ENCODE measurements at places on chromosomes 12 and 14.

- DNase-seq = no peak
Measured at GRCh38 chr12:61504396-61505080, 755.7 kb upstream of the USP15 start.

- no peak for DNase-seq
Measured at GRCh38 chr12:117521346-117521745, 159.9 kb upstream of the NOS1 start.

GRCh38 chr12:120100630-120101029, 15.9 kb downstream of the RAB35 start:
- peak; percentile 67 for DNase-seq

DNA sequence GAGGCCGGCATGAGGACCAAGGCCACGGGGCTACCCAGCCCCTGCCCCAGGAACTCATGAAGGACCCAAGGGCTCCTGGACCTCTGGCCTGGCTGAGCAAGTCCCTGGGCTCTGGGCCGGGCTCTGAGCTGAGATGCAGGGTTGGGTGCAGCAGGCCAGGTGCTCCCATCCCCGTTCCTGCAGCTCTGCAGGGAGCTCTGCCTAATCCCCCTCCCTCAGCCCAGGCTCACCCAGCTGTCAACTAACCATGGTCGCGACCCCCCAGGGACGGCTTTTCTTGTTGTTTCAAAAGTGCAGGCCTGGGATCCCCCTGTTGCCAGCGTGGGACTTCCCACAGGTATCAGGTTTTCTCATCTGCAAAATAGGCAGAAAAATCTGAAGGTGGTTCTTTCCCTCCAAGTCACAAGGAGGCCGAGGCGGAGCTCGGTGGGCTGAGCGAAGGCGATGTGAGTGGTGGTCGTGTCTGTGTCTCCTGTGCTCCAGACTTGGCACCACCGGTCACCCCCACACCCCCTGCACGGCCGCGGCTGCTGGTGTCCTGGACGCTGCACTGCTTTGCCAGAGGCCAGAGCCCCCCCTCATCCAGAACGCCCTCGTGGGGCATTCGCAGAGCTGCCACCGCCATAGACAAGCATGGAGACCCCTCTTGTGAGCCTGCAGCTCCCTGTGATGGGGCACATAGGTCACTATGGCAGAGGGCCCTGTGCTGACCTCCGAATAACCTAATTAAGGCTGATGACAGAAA, 22.5 kb upstream of the GALNT9 start:
- DNase-seq = no peak

DNA sequence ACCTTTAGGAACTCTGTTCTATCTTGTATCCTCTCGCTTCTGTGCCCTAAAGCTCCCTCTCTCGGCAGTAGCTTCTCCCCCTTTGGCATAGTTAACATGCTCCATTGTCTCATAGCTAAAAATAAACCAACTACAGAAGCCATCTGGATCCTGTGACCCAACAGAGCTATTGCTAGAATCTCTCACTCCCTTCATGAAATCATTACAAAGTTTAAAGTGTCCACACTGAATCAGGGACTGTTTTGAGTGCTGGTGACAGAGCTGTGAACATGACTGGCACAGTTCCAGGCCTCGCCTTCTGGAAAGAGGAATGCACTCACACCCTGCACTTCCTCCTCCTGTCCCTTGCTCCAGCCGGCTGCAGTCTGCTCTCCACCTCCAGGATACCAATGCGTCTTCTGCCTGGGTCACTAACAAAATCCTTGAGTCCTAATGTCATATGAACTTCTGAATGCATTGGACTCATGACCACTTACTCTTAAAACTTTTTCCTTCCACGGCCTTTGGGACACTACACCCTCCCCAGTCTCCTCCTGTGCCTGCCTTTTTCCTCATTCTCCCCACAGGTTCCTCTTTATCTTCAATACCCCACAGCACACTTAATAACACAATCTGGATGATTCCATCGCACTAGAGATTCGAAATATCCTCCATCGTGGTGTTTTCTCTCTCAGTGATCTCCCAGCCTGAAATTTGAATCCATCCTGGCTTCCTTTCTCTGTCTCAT, 13.2 kb downstream of the PLBD1 start:
- peak; percentile 30 for DNase-seq

- no peak for DNase-seq
Measured at GRCh38 chr14:36756226-36756625, 94.6 kb downstream of the PAX9 start.

- no peak for DNase-seq
Measured at GRCh38 chr12:95074766-95075165, 1.3 kb upstream of the NR2C1 start.

GRCh38 chr12:96420277-96420835, 20.1 kb upstream of the CDK17 start:
- DNase-seq = no peak

GRCh38 chr12:65420941-65421340, 142.5 kb downstream of the MSRB3 start:
- DNase-seq = no peak

DNA sequence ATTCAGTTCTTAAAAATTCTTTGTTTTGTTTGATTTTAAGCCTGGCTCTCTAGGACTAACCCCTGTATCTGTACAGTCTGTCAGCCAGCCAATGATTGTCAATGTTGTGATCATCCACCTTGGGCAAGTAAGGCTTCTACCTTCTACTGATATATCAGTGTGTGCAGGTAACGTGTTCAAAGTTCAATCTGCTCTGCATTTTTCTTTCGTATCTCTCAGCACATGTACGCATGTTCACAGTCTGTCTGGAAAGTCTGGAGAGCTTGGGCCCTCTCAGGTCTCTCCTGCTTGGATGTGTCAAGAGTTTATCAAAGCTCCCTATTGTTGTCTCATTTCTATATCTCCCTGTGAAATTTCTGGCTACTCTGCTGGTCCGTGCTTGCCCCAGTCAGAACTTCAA, 138.6 kb upstream of the VRK1 start:
- no peak for DNase-seq

DNA sequence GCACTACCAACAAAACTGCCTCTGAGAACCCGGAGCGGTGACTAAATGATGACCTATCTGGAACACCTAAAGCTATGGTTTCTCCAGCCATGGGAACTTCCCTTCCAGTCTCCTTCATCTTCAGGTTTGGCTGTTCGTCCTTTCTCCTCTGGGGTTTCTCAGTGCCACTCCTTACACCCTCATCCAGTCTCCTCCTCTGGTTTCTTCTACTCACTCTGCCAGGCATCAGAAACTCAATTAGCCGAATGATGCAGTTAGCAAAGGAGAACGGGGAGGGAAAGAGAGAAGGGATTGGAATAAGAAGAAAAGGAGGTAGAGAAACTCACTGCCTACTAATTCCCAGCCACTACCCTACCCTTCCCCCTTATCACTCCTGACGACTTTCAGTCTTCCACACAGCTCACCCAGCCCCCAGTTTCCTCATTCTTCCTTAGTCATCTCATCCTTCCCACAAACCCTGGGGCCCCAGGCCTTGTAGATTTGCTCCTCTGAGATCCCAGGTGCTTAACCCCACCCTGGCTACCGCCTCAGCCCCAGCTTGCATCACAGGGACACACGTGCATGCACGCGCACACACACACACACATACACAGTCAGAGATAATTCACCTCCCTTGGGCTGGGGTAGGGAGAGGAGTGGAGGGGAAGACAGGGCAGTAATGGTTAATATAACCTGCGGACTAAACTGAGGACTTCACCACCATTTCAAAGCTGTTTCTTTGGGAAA, 13.0 kb downstream of the FGD6 start:
- peak; percentile 59 for DNase-seq

GRCh38 chr12:71940068-71940467, 1.4 kb downstream of the TPH2 start:
- DNase-seq = no peak

GRCh38 chr12:104733717-104734175, 224.3 kb downstream of the SLC41A2 start:
- DNase-seq = no peak

DNA sequence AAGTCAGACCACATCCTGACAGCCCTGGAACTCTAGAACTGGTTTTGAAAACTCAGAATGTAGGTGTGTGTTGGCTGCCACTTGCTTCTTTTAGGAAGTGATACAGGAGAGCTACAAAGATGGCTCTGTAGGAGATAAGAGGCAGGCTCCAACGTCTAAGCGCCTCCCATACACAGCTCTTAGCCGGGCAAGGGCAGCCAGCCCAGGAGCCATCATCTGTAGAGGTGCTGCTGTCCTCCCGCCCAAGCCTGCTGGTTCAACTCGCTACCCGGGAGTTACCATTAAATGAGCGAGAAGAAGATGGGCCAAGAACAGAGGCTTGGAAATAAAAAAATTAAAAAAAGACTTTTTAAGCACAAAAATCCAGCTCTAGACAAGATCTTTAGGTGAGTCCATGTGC, 61.2 kb upstream of the DIO3 start:
- DNase-seq = no peak

DNA sequence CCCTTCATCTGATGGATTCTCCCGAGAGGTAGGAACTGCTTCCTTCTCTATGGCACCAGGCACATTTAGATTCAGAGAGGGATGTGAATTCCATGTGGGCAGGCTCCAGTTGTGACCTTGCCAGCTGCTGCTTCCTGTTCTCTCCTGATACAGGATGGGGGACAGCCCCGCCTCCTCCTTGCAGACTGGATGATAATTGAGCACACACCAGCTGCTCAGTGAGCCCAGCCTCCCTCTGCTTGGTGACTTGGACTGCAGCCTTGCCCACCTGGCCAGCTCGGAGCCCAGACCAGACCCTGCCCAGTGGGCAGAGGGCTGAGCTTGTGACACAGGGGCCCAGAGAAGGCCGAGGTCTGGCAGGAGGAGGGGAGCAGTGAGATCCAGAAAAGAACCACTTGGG, 90.2 kb downstream of the CALM1 start:
- DNase-seq = no peak

DNA sequence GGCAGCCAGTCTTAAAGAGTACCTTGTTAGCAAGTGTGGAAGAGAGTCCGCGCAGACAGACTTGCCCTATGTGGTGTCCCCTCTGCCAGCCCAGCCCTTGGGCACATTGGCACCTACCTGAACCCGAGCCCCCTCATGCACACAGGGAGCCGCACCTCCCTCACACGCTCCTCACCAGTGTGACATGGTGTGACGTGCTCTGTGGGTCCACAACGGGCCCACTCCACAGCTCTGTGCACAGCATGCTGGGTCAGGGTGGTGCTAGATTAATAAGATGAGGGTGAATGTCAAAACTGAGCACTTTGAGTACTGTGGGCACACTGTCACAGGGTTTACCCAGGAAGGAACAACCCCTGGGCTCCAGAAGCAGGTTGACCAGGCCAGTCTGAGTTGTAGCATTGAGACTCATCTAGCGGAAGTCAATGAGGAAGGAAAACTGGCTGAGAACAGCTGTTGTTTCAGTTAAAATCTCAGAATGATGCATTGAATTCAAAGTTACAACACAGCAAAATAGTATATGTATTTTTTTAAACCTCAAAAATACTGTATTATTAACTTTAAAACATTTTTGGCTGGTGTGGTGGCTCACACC, 53.4 kb upstream of the AMN start:
- DNase-seq = no peak

DNA sequence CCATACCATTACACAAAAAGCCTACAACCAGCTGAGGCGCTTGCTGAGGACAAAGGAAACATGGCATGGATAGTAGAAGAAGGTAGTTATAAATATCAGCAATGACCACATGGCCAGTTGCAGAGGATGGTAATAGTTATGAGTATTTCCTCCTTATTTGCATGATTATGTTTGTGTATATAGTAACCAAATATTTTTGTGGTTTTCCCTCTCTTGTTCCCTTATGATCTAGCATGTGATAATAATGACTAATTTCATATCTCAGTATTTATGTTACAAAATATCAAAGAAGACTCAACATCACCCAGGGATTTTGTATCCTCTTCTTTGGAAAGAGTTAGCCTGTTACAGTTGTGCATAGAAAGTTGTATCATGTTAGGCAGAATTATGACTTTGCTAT, 13.5 kb upstream of the CATSPERB start:
- DNase-seq = no peak

GRCh38 chr14:92774572-92774971, 19.5 kb upstream of the GOLGA5 start:
- DNase-seq = no peak

DNA sequence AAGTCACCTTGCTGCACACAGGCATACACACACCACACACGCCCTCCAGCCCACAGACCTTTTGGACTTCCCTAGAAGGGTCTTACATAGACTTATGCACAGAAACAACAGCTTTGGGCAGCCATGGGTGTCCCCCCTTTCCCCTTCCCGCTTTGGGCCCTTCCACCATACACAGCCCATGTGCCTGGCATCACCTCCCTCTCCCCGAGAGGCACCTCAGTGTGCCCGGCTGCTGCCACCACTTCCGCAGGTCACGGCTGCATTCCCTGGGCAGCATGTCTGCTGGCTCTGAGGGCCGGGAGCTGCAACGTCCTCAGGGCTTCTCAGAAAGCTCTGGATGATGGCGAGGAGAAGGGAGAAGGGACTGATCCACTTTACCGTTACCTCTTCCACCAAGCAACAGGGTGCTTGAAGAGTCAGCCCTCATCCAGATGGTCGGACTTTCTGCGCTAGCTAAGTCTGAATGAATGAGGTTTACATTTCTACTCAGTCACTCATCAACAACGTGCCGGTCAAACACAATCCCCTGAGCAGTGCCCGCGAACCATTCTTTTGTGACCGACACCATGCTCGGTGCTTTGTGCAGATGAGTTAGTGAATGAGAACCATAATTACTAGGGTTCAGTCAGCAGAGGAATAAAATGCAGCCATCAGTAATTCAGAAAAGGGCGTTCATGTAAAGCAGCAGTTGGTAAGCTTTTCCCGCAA, 72.2 kb upstream of the BCL11B start:
- DNase-seq = no peak

- peak; percentile 56 for DNase-seq
Measured at GRCh38 chr12:26434299-26435068, 239.1 kb downstream of the SSPN start.

DNA sequence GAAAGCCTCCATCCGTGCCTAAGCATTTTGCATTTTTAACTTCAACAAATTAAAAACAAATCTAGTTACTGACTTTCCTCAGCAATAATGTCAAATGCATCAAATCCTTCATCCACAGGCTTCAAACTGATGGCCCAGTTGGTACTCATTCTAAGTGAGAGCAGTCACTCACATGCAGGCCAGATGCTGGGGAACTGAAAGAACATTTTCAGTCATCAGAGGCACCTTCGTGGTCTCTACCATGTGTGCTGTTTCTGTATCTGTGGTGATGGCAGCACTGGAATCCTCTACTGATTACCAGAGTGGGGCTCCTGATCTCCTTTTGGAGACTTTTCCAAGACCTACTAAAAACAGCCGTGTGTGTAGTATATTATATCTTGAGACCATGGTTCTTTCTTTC, 145.2 kb downstream of the PRIMA1 start:
- no peak for DNase-seq

- no peak for DNase-seq
Measured at GRCh38 chr12:43841253-43841652, 5.4 kb downstream of the TMEM117 start.

GRCh38 chr12:107844312-107844921, 69.9 kb downstream of the ASCL4 start:
- DNase-seq = peak; percentile 25

- no peak for DNase-seq
Measured at GRCh38 chr12:46946137-46946536, 120.3 kb upstream of the SLC38A4 start.

DNA sequence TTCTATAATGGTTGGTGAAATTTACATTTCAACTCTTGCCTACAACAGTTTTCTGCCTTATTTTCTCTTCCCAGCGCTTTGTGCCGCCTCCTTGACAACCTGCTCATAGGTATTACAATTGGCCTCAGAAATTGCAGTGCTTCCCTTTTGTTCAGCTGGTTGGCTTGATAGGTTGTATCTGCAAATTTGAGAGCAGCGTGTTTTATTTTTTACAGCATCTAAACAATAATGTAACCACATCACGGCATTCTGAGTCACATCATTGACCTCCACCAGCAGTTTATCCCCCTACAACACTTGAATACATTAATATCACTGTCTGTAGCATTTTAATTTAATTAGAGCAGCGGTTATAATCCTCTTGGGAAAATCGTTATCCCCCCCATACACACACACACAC, 99.4 kb downstream of the ETV6 start:
- no peak for DNase-seq
